ENCODE measurements at places on chromosomes 2 and 18. TPM values are rescaled to one million over a fixed set of nuclear protein-coding genes. Genes with fewer than 3 reads are reported as not detected.
A peak's percentile ranks its signal among the peaks of the same experiment; 100 is the strongest.

FTCDNL1 gene
- total RNA-seq, result 2.7 TPM

MOCOS gene
- total RNA-seq, result 1.1 TPM

PRKRA gene
- total RNA-seq, result 120 TPM

RASGRP3 gene
- total RNA-seq, result not detected

OSBPL6 gene
- 14.8 TPM for total RNA-seq

CAPN13 gene
- total RNA-seq, result not detected

DLX2 gene
- 0.19 TPM for total RNA-seq

DNA sequence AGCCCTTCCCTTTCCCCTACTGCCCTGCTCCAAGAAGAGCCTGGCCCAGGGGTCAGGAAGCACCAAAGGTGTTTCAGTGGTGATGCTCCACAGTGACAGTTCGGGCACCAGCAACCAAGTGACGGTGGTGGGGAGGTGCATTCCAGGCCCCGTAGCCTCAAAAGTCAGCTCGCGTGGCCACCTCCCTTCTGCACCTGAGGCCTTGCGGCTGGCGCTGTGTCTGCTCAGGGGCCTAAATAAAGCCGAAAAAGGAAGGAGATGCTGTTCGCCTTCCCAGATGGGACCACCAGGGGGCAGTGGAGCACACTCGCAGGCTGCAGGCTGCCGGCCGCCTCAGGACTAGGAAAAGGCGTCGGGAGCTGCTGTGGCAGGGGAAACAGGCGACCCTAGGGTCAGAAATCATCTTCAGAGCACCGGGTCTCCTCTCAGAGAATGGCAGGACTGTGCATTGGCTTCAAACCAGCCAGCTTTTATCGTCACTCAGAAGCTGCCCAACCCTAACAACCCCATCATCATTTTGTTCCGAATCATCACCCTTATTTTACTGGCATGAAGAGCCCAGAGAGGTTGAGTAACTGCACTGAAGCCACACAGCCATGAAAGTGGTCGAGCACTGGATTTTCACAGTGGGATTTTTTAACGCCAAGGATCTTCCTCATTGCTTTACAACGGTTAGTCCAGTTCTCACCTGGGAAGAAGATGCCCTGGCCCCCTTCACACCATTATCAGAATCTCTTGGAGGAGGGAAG is 213.0 kb upstream of the CELF4 start:
- peak; percentile 88 for DNase-seq

- DNase-seq, result no peak
These were observed 56.7 kb downstream of the HS1BP3 start for GRCh38 chr2:20594048-20594750.

DNA sequence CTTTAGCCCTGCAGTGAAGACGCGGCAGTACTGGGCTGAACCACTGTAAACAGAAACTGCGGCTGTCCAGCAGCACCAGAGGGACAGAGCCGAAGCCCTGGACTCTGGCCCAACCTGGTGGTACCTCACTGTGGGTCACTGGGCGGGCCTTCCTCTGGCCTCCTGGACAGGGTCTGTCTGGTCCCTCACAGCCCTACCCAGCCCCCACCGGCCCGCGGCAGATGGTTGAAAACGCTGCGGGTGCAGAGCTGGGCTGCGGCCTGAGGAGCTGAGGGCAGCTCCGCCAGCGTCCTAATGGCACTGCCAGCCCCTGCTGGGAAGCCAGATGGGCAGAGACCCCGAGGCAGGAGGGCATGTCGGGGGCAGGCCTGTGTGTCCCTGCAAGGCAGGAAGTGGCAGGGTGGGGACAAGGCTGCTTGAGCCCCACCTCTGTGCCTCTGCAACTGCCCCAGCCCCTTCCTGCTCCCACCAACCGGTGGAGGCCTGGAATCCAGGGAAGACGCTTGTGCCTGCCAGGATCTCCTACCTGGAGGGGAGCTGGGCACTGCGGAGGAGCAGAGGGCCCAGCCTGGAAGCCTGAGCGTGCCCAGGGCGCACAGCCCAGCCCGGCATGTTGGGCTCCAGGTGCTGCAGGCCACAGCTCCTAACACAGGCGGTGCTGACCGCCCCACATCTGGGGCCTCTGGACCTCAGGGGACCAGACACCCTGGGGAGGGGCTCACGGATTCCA is 36.3 kb downstream of the HS6ST1 start:
- no peak for DNase-seq

DNA sequence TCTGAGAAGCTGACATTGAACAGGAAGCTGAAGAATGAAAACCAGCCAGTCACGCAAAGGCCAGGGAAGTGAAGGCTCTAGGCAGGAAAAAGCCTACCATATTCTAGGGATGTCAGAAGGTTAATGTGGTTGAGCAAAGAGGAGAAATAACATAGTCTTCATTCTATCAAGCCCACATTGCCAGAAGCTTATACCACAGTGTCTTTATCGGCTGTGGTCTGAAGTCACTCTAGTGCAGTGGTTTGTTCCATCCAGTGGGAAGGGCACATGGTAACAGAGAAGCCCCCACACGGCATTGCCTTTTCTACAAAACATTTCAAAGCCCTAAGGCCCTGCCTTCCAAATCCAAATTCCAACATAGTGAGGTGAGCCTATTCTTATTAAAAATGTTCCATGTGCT is 311.3 kb downstream of the TNS1 start:
- DNase-seq, result no peak

GRCh38 chr2:16861111-16861510 is 195.5 kb upstream of the CYRIA start:
- no peak for DNase-seq

- DNase-seq, result no peak
These were observed 56.7 kb downstream of the CWC22 start for GRCh38 chr2:179950391-179950790.

DNA sequence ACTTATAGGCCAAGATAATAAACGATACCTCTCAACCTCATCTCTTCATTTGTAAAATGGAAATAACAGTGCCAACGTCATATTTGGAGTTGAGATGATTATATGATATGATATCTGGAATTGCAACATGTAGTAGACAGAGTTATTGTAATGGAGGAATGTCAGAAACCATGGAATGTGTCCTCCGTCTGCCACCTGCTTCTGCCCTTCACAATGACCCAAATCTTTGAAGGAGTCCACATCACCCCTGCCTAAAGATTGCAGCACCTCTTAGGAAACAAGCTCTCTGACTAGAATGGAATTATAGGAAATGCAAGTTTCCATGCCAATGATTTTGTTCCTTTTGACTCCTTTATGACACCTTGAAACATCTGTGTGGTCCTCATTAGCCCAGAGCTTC is 14.9 kb downstream of the NR4A2 start:
- DNase-seq, result no peak

DNA sequence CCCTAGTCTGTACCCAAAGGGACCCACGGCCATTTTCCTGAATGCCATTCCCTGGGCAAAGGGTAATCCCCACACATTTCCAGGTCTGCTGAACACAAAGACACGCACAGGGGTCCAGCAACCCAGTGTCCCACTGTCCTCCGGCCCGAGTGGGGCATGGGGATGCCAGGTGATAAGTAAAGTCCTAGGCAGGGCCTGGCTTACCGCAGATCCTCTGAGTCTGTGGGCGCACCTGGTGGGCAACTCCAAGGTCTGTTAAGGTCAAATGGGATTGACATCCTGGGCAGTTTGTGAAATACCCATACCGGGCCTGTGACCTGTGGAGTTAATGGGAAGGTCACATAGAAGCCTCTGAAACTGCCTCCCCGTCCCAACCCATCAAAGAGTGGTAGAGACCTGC is 116.1 kb downstream of the EIPR1 start:
- no peak for DNase-seq

DNA sequence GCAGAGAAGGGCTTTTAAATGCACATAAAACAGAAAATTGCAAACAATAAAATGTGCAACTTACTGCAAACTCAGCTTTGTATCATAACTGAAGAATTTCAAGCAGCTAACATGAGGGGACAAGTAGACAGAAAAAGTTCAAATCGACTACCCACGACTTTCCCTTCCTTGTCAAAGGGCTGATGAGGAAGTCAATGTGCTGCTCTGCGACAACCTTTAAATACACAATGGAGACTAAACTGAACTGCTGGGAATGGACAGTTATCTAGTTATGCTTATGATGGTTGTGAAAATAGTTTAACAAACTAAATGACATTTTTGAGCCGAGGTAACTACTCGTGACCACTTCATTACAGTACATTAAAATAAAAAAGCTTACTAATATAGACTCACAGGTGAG is 84.1 kb downstream of the INO80D start:
- no peak for DNase-seq

GRCh38 chr2:2320486-2321199 is 10.4 kb downstream of the MYT1L start:
- DNase-seq, result no peak

- no peak for DNase-seq
These were observed 143.6 kb downstream of the TDRD15 start for GRCh38 chr2:21267232-21267835.

DNA sequence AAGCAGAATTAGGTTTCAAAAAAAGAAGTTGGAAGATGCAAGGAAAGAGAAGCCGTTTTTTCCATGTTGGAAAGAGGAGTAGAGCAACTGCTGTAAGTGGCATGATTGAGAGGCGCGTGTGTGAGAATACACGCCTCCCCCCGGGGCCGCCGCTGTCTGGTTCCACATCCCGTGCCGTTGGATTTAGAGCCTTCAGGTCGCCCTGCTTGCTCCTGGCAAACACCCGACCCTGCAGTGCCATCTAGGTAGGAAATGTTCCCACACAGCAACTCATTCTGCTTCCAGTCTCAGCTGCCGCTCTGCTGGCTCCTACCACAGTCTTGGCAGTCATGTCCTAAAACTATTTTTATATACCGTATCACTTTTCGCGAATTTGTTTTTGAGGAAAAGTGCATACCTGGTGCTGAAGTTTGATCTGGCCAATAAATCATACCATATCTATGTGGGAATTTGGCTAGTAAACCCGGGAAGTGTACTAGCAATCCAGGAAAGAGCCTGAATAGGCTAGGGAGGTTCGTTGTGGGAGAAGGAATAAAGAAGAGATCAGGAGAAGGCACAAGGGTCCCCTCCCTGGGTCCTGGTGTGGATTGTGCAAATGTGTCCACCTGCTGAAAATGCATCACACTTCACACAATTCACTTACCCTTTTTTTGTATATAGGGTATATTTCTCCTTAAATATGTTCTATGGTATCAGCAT is 372.7 kb downstream of the FBXO15 start:
- DNase-seq, result peak; percentile 45

DNA sequence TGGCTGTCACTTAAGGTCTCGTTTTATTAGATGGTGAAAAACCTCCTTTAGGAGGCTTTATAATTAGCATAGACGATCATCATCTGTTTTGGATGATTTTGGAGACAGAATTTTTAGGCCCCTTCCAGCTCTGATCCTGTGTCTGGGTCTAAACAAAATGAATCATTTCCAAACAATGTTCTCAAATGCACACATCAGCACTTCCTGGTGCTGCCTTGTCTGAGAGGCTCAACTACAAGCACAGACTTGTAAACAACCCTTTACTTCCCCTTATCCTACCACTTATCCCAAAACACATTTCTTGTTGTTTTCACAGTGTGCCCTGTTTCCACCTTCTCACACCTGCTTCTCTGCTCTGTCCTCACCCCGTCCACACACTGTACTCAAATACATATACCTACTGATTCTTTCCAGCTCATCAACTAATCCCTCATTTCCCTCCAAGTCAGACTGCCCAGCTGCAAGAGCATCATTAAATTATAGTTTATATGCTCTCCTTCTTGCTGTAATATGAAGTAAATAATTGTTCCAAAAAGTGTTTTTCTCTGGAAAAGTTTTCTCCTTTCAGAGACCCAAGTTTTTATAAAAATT is 71.2 kb upstream of the COL3A1 start:
- DNase-seq, result no peak

DNA sequence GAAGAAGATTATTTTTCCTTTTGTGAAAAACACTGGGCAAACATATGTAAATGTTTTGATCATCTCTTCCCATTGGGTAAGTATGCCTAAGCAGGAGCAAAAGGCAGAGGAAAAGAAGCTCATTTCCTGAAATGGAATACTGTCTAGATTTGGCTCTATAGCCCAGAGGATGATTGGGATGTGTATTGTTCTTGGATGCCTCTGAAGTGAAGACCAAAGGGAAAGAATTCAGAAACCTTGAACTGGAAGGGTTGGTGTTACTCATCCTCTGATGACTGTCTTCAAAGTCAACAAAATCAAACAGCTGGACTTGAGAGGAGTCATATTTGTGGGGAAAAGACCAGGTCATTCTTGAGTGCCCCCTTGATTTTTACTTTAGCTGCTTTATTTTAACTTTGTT is 112.6 kb upstream of the NT5C1B start:
- no peak for DNase-seq

GRCh38 chr2:108594982-108595464 is 60.8 kb downstream of the LIMS1 start:
- no peak for DNase-seq

GRCh38 chr18:10752382-10752781 is 226.6 kb downstream of the NAPG start:
- DNase-seq, result no peak

- DNase-seq, result no peak
These were observed 104.2 kb downstream of the LRP2 start for GRCh38 chr2:169258045-169258601.

GRCh38 chr2:130332271-130333073 is 10.2 kb upstream of the IMP4 start:
- DNase-seq, result peak; percentile 89

GRCh38 chr2:105917688-105918087 is 173.0 kb downstream of the NCK2 start:
- DNase-seq, result no peak

DNA sequence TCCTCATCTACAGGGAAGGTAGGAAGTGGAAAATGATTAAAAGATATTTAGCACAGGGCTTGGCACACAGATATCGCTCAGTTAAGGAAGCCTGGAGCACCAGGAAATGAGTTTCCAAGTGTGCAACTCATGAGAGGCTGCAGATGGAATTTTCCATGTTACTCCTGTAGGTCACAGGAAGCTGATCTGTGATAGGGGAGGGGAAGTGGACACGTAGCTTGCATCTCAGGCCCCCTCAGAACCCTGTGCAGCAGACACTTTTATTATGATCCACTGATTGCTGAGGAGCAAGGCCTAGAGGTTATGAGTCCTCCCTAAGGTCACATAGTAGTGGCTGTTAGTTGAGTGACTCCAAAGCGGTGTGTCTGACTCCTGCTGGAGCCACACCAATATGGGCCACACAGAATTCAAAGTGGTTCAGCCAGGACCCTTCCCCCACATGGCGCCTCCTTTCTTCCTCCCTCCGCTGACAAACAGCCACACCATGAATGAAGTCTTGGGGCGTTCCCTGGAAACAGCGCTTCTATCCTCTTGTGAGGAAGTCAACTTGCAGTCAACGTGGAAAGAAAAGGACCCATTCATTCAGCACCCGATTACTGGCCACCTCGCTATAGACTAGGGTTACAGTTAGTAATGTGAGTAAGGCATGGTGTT is 21.5 kb downstream of the DYSF start:
- DNase-seq, result no peak

Measured in neural progenitor cell (in vitro differentiated cells).